ENCODE measurements at places on chromosomes 6 and 20.

GRCh38 chr6:108874470-108875160 lies 26.4 kb downstream of the ARMC2 start:
- peak; percentile 25 for DNase-seq

DNA sequence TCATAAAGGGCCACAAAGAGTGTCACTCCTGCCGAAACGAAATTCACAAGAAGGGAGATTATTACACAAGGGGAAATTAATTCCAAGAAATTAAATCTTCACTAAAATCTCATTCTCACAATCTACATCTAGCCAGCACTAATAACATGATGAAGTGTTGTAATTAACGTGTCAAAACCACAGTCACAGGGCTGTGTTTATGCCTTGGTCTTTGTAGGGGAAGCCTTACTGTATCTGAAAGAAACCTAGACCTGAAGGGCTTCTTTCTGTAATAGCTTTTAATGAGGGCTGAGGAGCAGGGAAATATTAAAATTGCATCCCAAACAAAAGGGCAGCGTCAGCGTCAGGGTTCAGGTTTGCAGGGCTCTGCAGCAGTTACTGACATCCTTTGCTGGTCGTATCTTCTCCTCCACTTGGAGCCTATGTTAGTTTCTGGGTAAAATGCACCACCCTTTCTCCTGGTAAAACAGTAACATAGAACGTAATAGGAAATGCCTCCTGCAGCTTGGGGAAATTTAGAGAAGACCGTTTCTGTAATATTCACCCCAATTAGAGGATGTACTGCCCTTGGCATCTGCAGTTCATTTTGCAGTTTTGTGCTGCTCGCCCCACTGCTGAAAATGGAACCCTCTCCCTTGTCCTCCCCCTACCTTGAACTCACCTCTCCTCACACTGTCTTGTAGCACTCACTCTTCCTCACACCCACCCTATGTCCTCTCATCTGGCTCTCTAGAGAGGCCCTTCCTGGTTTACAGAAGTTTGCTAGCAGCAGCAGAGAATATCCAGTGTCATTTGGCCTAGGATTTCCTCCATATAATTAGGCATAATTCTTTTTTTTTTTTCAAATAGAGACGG lies 109.0 kb upstream of the TRAF3IP2 start:
- no peak for DNase-seq

- DNase-seq, result no peak
These were observed 453.7 kb downstream of the TENT5A start for GRCh38 chr6:81298751-81299150.

DNA sequence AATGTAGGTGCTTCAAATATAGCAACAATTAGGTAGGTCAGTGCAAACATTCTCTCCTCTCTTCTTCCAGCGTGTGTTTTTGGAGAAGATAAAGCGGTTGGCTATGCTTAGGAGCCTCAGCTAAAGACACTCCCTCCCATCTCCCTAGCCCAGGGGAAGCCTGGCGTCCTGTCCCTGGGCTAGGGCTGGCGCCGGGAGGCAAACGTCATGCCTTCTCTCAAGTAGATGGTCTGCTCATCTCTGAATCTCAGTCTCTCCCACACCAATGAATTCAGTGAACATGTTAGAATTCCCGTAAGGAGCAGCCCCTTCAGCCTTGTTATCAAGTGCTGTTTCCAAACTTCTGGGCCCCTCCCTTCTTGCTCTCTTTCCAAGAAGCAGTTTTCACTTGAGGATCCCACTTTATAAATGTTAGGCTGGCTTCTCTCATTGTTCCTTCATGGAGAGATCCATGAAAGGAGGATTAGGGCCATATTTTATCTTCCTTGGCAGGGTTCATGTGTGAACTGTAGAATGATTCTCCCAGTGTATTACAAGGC lies 142.8 kb downstream of the CLIC5 start:
- DNase-seq, result no peak

DNA sequence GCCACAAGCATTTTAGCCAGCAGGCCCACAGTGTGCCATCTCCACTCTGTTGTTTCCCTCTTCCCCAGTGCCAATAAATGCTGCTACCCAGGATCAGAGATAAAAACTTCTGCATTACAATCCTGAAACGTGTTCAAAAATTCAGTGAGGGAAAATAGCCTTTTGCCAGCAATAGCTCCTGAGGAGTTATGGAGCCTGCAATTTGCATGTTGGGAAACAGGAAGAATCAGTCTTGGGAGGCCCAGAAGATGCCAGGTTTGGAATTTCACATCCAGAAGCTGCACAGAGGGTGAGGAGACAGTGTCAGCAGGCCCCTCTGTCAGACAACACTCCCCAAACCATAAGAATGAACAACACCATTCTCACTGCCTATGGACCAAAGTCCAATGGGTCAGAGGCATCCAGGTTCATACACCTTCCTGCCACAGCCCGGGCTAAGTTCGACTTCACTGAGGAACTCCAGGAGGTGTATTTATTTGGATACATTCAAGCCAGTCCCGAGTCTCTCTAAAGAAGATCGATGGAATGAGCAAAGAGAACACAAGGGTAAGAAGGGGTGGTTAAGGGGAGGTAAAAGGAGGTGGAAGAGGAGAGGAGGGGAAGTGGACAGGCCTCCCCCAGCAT lies 20.8 kb downstream of the RRBP1 start:
- DNase-seq, result no peak

DNA sequence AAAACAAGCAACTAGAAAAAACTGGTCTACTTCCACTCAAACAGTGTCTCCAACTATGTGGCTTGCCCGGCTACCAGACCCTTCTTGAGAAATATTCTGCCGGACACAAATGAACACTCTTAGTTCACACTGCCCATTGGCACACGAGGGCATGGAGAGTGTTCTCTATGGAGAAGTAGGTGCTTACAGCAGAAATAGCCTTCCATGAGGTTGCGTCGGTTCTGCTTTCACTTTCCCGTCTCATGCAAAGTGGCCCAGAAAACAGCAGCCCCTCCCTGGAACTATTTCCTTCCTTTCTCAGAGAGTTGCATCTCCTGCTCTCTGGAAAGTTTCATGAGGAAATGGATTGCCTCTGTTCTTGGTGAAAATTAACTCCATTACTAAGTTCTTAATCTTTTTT lies 9.5 kb upstream of the HLA-DOA start:
- no peak for DNase-seq

- DNase-seq, result peak; percentile 42
These were observed 304.3 kb upstream of the SUPT3H start for GRCh38 chr6:45681860-45682511.

DNA sequence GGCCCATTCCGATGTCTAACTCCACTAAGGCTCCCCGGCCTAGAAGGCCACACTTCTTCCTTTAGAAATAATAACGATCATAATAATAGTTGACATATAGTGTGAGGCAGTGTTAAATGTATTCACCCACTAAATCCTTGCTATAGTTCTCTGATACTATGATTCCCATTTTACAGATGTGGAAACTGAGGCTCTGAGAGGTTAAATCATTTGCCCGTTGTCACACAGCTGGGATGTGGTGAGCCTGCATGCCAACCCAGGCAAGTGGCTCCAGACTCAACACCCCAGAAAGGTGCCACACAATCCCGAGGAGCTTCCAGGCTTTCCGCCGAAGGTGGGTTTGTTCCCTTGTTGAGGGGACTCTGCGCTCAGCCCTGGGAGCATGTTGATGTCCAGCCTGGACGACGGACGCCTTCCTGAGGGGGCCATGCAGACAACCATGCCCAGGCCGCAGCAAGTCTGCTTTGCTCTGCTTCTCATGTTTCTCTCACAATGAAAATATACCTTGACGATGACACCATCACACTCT lies 104.6 kb upstream of the CDYL start:
- no peak for DNase-seq

- no peak for DNase-seq
These were observed 13.5 kb downstream of the BEND3 start for GRCh38 chr6:107101686-107102413.

DNA sequence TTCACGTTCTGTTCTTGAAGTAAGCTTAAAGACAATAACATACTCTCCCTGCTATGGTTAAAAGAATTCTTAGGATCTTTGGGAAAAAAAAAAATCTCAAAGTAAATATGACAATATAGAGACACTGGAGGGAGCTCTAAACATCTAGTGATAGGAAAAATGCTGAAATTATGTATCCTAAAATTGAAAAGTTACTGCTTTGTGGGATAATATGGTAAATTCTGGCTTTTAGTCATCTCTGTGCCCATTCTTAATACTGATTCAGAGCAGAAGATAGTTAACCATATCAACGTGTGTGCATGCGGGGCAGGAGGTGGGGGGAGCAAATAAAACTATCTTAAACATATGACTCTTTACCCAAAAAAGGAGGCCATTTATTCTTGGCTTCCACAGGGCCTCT lies 165.4 kb downstream of the GMPR start:
- no peak for DNase-seq

DNA sequence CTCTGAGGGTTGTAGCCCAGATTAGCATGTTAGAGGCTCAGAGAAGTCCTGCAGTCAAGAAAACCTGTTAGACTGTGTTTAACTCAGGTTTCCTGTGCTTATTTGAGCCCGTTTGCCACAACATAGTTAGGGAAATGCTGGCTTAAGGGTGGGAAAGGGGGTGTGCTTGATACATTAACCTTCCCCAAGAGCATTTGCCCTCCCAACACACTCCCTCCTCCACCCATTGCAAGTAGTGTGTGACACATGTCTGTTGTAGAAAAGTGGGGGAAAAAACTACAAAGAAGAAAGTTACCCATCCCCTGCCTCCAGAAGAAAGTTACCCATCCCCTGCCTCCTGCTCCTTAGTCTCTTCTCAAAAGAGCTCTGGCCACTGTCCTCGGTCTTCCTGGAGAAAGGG lies 36.8 kb upstream of the MRPS18A start:
- no peak for DNase-seq

DNA sequence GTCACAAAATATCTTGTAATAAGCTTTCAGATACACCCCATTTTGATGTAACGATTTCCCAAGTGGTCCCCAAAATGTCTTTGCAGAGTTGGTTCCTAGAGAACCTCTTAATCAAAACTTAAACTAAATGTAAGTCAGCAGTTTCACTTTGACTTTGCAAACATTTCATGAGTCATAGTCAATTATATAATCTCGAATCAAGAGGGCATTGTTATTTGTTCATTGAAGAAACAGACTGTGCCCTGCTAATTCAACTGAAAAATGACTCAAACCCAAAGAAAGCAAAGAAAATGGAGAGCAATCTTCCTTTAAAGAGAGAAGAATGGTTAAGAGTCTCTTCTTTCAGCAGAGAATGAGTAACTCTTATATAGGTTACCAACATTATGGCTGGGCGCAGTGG lies 58.3 kb downstream of the IPCEF1 start:
- DNase-seq, result no peak

- no peak for DNase-seq
These were observed 13.9 kb downstream of the HLA-DOA start for GRCh38 chr6:32995448-32995847.

- DNase-seq, result no peak
These were observed 46.4 kb downstream of the ORC3 start for GRCh38 chr6:87636315-87636714.

DNA sequence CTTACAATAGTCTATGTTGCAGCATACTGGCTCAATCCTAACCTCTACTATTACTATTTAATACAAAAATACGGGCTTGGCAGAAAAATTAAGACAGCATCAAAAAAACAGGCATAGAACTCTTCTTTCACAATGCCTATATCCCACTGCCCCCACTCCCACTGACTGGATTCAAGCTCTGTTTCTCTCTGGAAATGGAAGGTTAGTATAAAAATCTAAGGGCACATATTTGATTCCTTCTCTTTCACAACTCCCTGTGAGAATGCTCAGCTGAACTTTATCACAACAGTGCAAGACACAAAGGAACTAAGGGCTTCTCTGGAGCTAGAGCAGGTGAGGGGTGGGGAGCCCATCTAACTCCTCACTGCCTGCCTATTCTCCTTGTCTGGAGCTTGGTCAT lies 258.4 kb upstream of the FAM83B start:
- no peak for DNase-seq

Measured in GM12892 (cell line).